ENCODE measurements at places on chromosomes 13 and 19. TPM values are rescaled to one million over a fixed set of nuclear protein-coding genes. Genes with fewer than 3 reads are reported as not detected.

The ZNF66 gene
- total RNA-seq = 2.1 TPM

The SIGLECL1 gene
- not detected for total RNA-seq

The CXCL17 gene
- not detected for total RNA-seq

The TMEM238 gene
- total RNA-seq = 3.5 TPM

The ANGPTL8 gene
- not detected for total RNA-seq

The DACH1 gene
- not detected for total RNA-seq

The ZIC5 gene
- 1.8 TPM for total RNA-seq

The GIPR gene
- not detected for total RNA-seq

The OR7A5 gene
- not detected for total RNA-seq

The FAM216B gene
- total RNA-seq = not detected

The TMEM255B gene
- total RNA-seq = 1.4 TPM
